Foreskin keratinocyte (primary cell): ENCODE measurements at places on chromosomes 11 and 22.
A peak's percentile ranks its signal among the peaks of the same experiment; 100 is the strongest.

- peak; percentile 50 for DNase-seq
Observed at GRCh38 chr11:67303132-67303834, at the start of gene SSH3. Gene SSH3 (plus strand): TSS chr11:67303530. CDS start chr11:67303626, 96 bp downstream.

- no peak for DNase-seq
Observed at GRCh38 chr11:121479698-121480238, 27.0 kb upstream of the SORL1-AS1 start.

GRCh38 chr11:43907028-43907975 is 26.7 kb downstream of the ALKBH3 start:
- DNase-seq: no peak

DNA sequence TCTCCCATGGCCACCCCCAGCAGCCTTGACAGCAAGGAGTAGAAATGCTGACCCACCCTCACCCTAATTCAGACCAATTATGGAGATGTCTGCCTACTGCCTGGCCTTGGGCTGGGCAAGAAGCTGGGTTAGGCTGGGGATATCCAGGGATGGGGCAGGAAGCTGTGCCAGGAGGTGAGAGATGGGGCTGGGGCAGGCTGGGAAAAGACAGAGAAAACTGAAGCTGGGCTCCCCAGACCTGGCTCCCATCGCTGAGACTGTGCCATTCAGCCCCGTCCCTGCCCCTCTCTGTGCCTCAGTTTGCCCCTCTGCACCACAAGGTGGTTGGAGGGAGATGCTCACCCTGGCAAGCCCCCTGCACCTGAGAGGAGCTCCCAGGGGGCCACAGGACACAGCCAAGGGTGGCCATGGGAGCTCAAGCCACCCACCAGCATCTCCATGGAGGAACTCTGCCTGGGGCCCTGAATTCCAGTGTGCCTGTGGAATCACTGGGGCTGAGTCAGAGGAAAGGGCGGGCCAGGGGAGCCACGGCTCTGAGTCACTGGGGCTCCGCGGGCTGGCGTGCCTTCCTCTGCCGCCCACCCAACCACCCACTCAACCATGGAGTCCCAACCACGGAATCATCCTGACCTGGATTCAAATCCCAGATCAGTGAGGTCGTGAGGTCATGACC is 6.0 kb upstream of the CARD10 start:
- DNase-seq: peak; percentile 75

- no peak for DNase-seq
Observed at GRCh38 chr11:8690374-8691342, 8.1 kb downstream of the RPL27A start.

DNA sequence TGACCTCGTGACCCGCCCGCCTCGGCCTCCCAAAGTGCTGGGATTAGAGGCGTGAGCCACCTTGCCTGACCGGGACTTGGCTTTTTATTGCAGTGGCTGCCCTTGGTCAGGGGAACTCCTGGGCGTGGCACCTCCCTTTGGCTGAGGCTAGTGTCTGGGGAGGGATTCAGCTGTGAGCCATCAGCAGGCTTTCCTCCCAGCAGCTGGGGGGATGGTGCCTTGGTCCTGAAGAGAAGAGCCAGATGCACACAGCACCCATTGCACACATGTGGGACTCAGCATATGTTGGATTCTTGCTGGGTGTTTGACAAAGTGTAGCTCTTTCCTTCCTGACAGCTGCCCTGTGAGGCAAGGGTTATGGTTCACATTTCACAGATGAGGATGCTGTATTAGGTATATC is 8.4 kb downstream of the CYTH4 start:
- no peak for DNase-seq

GRCh38 chr22:23695571-23696325 is 4.9 kb downstream of the RGL4 start:
- DNase-seq: no peak

GRCh38 chr11:124612045-124612444 is 817 bp downstream of the PANX3 start:
- DNase-seq: no peak

DNA sequence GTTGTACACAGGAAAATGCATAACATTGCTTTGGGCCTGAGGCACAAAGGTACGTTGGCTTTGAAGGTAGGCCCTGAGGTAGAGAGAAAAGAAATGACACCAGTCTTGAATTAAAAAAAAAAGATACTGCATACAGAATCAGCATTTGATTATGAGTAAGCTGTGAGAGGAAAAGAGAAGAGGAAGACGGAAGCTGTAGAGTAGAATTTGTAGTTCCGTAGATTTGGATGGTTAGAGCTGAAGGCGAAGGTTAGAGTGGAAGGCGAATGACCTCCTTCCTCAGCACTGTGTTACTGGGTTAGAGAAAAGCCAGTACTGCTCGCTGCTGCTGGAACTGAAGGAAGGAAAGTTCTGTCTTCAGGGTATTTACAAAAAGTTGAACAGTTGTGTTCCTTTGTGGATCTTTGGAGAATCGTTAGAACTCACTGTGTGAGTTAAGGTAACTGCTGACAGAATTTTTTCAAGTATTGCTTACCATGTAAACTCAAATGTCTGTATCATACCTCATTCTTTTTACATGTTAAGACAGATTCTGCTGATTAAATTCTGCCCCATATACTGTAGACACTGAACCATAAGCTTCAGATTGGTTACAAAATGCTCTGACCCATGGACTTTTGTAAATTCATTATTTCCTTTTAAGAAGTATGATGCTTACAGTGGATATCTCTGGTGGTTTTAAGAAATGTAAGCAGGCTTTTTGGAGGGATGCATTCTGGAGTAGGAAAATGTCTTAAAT is 50.2 kb downstream of the MCAM start:
- peak; percentile 44 for DNase-seq

- peak; percentile 23 for DNase-seq
Observed at GRCh38 chr11:61293867-61294716, 1.0 kb downstream of the VWCE start.

DNA sequence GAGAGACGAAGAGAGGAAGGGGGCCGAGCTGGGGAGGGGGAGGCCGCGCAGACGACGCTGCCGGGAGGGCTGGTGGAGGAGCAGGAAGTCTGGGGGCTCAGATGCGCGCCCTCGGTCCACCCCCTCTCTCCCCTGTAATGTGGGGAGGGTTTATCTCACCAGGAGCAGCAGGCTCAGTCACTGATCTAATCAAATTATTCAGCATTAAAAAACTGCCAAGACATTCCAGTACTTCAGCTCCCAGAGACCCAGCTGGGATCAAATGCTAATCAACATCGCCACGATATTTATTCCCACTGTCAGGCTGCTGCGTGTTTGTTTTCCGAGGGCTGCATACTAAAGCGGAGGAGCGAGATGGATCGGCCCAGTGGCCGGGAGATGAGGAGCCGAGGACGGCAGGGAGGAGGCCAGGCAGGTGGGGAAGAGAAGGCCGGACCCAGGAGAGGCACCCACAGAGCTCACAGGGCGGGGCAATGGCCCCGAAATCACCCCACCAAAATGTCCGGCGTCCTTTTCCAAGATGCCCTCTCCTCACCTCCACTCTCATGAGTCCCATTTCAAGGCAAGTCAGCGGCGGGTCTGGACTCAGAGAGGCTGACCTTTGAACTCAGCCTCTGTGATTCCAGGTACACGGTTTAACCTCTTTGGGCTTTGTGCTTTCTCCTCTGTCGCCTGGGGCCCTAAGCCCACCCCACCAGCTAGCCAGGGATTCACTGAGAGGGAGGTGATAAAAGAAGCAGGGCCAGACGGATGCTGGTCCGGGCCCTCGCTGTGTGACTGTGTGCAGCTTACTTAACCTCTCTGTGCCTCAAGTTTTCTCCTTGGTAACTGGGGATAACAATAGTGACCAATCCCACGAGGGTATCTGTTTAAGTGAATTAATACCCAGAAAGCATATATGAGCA is 502.1 kb downstream of the MN1 start:
- no peak for DNase-seq

- peak; percentile 53 for DNase-seq
Observed at GRCh38 chr11:69444381-69445130, 36.9 kb upstream of the LINC01488 start.

DNA sequence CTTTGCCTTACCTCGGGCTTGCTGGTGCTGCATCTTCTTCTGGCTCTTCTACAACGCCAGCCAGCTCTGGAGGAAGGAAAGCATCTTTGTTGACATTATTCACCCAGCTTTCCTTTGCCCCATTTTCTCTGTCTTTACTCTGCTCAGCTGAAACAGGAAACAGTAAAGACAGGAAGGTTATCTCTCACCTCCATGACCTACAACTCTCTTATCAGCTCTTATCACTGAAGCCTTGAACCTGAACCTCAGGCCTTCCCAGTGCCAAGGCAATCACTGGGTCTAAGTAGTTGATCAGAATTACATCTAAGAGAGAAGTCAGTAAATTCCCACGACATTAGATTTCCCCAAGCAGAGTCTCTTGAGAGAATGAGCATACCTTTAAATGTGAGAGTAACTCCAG is 59.6 kb upstream of the CCDC89 start:
- no peak for DNase-seq

DNA sequence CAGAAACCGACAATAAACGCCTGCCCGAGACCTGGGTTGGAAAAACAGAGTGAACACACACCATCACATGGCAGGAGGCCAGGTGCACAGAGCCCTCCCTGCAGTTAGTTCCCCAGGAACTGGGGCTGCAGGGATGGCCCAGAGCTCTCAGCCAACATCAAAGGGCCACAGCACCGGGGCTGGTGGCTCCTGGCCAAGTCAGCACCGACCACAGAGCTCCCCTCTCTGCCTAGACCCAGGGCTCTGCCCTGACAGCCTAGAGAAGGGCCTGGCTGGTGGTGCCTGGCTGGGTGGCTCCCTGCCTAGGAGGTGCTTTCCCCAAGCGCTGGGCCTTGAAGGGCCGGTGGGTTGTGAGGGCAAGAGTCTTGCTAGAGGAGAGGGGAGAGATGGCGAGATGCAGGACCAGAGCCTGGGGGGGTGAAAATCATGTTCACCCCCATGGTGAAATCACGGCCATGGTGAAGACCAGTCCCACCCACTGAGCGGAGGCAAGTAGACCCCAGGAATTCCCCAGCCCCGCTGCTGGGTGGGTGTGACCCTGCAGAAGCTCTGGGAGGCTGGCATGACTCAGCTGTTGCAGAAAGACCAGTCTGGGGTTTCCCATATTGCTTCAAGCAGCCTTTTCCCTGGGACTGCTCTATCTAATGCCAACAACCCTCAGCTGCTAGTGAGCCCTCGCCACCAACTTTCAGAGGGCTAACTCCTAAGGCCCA is 7.2 kb upstream of the BID start:
- peak; percentile 82 for DNase-seq

- no peak for DNase-seq
Observed at GRCh38 chr22:19714312-19715187, at the start of gene SEPTIN5. Gene SEPTIN5 (plus strand): TSS chr22:19714503. CDS start chr22:19714589, 86 bp downstream.

DNA sequence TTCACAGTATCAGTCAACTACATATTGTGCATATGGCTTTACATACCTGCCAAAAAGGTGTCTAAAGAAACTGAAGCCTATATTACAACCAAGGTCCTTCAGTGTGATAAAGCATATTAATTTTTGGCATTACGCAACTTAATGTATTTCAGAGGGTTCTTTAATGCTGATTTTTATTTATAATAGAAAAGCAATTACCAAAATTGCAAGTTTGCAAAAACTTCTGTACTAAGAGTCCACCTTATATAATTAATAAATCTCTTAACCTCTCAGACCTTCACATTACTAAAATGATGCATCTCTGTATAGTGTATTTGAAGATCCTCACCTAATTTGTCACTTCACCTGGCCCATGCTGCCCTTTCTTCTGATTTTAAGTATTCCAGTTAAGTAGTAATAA is 128.6 kb downstream of the GUCY1A2 start:
- DNase-seq: no peak

DNA sequence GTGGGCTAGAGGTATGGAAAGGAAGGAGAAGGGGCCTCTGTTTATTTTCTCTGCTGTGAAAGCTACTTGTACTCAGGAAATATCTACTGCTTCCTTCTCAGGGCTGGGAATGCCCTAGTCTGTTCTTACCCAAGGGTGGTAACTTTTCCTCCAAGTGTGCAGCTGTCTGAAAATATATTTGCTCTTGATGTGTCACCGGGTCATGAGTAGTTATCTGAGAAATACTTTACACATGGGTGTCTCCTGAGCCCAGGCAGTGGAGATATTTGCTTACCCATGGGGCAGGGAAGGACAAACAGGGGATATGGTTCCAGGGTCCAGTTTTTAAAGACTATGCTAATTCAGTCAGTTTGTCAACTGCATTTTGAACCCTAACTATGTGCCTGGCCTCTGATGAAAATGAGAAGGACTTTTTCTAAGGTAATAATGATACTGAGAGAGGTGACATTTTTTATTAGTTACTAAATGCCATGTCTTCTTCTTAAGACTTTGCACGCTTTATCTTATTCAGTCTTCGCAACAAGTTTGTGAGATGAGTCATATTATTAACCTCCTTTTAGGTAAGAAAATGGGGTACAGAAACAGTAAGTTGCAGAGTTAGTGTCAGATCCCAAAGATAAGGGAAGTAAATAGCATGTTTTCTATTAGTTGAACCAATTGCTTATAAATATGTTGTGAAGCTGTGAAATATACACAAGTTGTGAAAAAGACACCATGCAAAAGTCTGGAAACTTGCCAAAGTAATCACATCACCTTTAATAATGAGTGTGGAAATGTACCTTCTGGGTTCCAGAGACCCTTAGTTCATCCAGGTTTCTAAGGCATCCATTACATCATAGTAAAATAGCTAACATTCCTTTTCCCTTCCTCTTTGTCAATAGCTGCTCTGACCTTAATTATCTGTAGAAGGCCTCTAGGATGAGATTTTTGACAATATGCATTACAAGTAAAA is 22.9 kb downstream of the SYTL2 start:
- DNase-seq: peak; percentile 46

GRCh38 chr11:45151362-45151982 is 5.0 kb downstream of the PRDM11 start:
- DNase-seq: no peak

DNA sequence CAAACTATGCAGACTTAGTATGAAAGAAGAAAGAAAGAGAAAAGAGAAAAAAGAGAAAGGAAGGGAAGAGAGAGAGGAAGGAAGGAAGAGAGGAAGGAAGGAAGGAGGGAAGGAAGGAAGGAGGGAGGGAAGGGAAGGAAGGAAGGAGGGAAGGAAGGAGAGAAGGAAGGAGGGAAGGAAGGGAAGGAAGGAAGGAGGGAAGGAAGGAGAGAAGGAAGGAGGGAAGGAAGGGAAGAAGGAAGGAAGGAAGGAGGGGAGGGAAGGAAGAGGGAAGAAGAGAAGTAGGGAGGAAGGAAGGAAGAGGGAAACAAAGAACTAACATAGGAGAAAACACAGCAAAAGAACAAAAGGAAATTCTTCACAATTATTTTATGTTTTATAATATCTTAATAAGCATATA is 502.1 kb downstream of the SOX6 start:
- DNase-seq: no peak

- DNase-seq: no peak
Observed at GRCh38 chr11:65865550-65866172, 5.4 kb downstream of the MUS81 start.

DNA sequence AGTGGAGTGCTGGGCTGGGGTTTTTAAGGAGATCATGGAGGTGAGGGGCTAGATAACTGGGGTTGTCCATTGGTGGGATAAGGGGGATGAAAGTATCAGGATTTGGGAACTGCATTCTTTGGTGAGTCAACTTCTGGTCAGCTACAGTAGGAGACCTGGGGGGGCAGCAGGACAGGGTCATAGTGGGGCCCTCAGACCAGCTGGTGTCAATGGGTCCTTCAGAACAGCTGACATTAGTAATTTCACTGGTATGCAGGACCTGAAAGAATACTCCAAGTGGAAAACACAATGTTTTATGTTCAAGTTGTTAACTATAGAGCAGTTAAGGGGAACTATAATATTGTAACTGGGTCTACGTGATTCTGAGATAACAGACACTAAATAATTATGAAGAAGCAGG is 2.8 kb upstream of the TTC12 start:
- DNase-seq: no peak
